ENCODE measurements at places on chromosomes 13 and 19.

DNA sequence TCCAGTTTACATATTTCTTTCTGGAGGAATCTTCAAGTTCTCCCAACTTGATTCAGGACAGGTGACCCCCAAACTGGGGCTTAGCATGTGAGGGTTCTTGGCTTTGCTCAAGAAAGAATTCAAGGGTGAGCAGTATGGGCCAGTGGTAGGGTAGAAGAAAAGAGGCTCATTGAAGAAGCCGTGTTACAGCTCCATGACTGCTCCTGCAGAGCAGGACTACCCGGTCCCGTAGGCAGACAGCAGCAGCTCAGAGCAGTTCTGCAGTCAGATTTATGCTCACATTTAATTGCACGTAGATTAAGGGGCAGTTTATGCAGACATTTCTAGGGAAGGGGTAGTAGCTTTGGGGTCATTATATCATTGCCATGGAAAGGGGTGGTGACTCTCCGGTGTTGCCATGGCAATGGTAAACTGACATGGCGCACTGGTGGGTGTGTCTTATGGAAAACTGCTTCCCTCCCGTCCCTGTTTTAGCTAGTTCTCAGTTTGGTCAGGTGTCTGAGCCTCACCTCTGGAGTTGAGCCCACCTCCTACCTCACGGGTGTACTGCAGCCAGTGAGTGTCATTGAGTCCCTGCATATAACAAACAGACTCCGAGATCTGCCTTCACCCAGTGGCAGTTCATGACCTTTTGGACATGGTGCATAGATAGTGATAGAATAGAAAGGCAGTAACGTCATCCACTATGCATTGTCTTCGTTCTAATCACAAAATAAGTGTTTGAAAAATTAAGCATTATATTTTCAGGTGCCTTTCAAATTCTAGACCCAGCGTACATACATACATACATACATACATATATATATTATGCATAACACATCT lies 16.0 kb upstream of the ZNF792 start:
- DNase-seq = no peak

DNA sequence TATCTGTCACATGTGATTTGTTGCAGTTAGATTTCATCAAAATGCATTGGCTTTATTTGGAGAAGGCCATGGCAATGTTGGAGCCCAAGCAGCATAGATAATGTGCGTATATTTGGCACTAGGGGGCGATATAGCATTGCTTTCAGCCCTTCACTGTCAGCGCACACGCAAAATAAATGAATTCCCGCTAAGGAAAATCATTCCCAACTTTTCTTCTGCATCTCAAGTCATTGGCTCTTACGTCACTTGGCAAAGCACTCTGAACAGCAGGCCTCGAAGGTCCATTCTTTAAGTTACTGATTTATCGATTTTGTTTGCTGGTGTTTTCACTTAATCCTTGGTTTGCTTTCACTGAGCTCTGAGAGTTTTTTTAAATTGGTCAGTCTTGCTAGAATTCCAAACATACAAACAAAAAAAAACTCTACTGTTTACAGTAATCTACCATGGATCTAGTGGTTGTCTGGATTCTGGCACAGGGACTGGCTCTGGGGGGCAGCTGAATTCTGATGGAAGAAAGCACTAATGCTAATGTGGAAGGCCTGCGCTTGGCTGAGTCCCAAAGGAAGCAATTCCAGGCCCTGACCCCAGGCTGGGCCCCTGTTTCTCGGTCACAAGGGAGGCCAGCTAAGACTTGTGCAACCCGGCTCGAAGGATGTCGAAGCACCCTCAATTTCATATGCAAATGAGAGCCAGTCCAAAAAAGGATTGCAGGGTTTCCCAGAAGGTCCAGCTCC lies 97.7 kb upstream of the IPO5 start:
- DNase-seq = peak; percentile 46

GRCh38 chr13:57631596-57632275 lies at the start of gene PCDH17:
PCDH17 (plus strand) TSS chr13:57631744; CDS start chr13:57632547, 803 bp downstream.
- DNase-seq = no peak

DNA sequence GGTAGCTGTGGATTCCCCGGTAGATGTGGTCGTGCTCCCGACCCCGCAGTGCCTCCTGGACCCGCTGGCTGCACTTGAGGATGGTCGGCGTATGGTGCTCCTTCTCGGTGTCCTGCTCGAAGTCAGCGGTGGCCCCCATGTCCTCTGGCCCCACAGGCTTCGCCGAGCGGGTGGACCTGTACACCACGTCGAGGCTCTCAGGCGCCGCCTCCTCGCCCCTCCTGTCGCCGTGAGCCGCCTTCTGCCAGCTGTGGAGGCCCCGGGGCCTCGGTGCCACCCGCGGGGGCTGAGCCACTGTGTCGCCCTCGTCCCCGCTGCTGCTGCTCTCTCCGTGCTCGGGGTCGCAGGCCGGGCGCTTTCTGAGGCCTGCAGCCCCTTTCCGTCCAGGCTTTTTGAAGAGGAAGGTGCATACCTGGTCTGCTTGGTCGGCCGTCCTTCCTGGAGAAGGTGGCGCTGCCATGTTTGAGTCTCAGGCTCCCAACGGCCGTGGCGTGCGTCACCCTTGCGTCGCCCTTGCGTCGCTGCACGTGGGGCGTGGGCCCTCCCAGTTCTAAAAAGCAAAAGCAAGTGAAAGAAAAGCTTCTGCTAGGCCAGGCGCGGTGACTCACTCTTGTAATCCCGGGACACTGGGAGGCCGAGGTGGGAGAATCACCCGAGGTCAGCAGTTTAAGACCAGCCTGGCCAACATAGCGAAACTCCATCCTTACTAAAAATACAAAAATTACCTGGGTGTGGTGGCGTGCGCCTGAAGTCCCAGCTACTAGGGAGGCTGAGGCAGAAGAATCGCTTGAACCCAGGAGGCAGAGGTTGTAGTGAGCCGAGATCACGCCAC lies at the start of gene RNF113B:
Gene RNF113B, minus strand, starts transcription at position 493 of the 832 bp plus-strand sequence. Its CDS starts 33 bp downstream, at position 460.
- DNase-seq = no peak

DNA sequence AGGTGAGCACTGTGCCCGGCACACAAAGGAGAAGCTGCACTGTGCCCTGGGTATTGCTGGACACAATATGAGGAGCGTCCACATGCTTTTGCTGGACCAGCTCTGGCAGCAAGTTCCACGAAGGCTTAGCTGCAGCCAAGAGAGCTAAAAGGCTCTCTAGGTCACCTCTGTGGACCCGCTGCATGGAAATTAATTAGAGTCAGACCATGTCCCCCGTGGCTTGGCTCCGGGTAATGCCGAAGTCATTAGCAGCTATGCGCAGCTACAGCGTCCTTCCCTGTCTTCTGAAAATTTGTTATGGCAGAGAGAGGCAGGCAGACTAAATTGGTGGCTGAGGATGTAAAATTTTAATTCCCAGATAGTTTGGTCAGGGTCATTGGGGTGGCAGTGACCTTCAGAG lies 271.5 kb downstream of the SLC7A1 start:
- no peak for DNase-seq

DNA sequence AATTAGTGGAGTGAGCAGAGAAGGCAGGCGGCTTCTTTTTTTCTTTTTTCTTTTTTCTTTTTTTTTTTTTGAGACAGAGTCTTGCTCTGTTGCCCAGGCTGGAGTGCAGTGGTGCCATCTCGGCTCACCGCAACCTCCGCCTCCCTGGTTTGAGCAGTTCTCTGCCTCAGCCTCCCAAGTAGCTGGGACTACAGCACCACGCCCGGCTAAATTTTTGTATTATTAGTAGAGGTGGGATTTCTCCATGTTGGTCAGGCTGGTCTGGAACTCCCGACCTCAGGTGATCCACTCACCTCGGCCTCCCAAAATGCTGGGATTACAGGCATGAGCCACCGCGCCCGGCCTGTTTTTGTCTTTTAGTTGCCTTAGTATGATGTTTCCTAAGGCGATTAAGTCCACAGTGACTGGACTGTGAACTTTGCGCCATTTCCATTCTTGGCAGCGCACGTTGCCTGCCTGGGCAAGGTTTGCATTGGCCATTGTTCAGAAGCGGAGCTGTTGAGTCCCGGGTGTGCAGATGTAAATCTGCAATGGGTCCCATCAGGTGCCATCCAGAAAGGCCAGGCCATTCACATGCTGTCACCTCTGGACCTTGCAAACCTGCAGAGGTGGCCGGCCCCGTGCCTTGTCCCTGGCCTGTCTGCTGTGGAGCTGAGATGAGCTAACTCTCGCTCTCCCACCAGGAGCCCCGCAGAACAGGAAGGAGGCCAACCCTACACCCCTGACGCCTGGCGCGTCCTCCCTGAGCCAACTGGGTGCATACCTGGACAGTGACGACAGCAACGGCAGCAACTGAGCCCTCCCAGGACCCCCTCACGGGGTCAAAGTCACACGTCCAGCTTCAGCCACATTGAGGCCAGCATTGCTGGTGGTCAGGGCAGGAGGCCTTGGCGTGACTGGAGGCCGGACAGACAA lies 10.9 kb upstream of the SHD start:
- DNase-seq = no peak

DNA sequence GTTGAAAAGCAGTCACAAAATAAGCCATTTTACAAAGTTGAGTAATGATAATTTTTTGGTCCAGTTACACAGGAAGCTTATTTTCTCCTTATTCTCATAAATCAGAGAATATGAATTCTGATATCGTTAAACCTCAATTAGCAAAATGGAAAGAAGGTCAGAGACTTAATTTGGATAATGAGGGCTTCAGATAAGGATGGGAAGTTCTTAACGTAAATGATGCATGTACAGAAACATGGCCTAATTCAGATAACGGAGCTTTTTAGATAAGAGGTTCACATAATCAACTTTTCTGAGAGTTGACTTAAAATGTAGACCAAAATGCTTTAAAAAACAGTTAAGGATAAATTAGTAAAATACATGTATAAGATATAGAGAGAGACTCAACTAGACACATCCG lies 746.3 kb upstream of the SLC10A2 start:
- no peak for DNase-seq

- DNase-seq = no peak
Observed at GRCh38 chr13:79867254-79867653, 386.3 kb downstream of the NDFIP2 start.
